Astrocyte of the spinal cord (primary cell): ENCODE measurements at places on chromosomes 16 and 17.
A peak's percentile ranks its signal among the peaks of the same experiment; 100 is the strongest.

- no peak for DNase-seq
These were observed 232.7 kb upstream of the TNRC6C start for GRCh38 chr17:77725846-77726245.

DNA sequence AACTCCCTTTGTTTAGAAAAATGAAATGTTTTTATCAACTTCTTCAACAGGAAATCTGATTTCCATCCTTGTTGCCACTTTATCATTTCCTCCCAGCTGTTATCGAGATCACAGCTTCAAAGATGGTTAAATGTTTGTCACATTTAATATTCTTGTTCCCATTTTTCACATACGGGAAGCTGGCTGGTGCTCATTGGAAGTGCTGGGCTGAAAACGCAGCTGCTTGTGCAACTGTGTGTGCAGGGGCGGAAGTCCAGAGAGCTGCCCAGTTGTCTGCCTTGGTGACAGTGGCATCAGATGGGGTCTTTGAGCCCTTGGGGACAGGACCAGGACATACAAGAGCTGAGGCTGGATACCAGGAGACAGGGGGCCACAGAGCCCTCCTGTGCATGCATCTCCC is 549.2 kb upstream of the CDH11 start:
- DNase-seq = no peak

DNA sequence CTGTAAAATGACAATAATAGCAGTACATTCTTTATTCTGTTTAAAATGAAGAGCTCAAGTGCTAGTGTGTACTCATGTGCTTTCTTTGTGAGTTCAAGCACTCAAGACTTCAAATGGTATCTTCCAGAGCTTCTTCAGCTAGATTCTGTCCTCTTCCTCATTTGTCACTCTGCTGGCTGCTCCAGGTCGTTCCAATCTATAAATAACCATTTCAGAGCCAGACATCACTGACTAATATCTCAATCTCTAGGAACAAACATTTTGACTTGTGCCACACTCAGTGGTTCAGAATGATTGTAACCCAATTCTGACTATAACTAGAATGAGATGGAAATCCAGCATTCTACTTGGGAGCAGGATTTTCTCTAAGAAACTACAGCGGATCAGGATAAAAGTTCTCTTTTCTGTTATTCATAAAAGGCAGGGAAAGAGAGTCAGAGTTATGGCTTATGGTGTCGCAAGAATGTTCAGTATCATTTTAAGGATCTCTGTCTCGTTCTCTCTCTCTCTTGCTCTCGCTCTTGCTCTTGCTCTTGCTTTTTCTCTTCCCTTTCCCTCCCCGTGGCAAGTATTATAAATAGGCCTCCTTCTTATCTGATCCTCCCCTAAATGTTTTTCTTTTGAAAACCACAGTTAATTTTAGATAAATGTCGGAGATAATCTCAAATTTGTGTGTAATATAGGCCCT is 116.3 kb upstream of the MAF start:
- DNase-seq = no peak

GRCh38 chr17:59008737-59009136 is 97.9 kb downstream of the TRIM37 start:
- no peak for DNase-seq

- no peak for DNase-seq
These were observed 188.0 kb downstream of the NTN1 start for GRCh38 chr17:9209347-9209746.

DNA sequence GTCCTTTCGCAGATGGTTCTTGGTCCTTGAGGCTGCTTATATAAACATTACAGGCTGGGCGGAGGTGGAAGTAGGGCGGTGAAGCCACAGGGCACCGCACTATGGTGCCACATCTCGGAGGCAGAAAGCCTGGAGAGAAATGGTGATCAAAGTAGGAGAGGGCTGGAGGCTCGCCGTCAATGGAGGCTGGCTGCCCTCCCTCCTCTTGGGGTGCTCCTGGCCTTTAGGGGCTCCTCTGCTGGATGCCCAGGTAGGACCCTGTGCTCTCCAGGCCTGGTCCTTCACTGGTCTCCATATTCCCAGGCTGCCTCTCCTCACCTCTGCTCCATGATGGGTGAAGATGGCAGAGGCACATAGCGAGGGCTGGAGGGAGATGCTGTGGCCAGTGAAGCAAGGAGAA is 2.1 kb upstream of the TLCD2 start:
- DNase-seq = no peak

DNA sequence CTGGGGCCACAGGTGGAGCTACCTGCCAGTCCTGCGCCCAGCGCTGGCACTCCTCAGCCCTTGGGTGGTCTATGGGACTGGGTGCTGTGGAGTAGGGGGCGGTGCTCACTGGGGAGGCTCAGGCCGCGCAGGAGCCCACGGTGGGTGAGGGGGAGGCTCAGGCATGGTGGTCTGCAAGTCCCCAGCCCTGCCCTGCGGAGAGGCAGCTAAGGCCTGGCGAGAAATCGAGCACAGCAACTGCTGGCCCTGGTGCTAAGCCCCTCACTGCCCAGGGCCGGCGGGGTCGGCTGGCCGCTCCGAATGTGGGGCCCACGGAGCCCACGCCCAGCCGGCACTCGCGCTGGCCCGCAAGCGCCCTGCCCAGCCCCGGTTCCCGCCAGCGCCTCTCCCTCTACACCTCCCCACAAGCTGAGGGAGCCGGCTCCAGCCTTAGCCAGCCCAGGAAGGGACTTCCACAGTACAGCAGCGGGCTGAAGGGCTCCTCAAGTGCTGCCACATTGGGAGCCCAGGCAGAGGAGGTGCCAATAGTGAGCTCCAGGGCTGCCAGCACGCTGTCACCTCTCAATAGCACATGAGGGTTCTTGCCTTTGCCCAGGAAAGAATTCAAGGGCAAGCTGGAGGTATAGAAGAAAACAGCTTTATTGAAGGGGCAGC is 11.0 kb upstream of the EEF2KMT start:
- no peak for DNase-seq

GRCh38 chr17:50177983-50178834 is 12.4 kb downstream of the SGCA start:
- peak; percentile 99 for DNase-seq

DNA sequence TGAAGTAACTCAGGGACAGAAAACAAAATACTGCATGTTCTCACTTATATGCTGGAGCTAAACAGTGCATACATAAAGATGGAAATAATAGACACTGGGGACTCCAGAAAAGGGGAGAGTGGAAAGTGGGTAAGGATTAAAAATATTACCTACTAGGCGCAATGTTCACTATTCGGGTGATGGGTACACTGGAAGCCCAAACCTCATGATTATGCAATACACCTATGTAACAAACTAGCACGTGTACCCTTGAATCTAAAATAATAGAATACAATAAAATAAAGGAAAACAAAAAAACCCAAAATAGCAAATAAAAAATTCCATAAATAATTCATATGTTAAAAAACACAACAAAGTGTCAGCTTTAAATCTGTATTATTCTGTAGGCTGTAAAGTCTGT is 56.9 kb downstream of the MAP2K6 start:
- DNase-seq = no peak

DNA sequence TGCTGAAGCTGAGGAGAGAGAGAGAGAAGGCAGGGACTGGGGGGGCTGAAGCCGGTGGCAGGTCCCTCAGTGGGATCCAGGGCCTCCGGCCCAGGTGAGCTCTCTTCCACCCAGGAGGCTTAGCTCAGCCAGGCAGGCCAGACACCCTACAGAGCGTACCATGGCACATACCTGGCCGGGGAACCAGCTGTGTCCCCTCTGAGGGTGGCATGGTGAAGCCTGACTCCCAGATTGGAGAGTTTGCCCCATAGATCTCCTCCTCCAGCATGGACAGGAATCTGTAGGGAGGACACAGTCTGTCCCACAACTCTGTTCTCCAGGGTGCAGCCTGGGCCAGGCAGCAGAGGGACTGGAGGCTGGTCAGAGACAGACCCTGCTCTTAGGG is 3.0 kb downstream of the KAT2A start:
- DNase-seq = no peak

DNA sequence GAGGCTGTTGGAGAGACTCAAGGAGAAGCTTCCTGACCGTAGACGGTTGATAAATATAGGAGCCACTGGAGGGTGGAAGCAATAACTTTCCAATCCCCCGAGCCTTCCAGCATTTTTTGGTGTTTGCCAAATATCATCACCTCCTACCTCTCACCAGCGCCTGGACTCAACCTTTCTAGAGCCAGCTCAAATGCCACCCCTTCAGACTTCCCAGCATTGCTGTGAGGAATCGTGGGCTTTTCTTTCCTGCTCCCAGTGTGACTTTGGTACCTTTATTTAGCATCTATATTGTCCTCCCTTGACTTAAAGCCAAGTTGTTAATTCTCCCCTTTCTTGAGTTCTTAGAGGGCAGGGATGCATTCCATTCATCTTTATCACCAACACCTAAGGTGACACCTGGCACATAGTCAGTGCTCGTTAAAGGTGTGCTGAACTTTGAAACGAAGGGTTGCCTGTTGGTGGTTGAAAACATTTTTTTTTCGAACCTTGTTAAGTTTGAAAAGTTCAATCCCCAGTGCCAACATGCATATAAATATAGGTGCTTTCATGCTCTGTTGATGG is 35.3 kb upstream of the CCR7 start:
- DNase-seq = no peak

GRCh38 chr16:69311533-69312387 is 610 bp downstream of the VPS4A start:
- DNase-seq = peak; percentile 27

DNA sequence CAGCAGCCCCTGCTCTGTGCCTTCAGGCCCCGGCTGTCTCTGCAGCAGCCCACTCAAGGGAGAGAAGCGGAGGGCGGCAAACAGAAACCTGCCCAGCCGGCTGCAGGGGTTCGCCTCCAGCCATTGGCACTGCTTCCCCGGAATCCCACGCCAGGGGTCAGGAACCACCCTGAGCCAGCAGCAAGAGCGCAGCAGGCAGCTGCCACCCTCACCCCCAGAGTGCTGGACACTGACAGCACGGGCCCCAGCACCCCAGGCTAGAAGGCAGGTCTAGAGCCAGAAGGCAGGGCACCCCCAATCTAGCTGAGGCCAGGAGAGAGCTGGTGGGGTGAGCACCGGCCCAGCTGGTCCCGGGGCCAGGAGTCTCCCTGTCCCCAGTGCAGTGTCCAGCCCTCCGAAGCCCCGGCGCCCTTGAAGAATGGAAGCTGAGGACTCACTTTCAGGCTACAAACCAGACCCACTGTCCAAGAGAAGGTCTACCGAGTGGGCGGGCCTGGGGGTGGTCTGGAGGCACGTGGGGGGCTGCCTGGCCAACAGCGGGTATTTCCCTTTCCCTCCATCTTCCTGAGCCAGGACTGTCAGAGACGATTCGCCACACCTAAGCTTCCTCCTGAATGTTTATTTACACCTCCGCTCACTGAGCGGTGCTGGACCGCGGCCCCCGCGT is 8.4 kb downstream of the UBALD2 start:
- DNase-seq = no peak

- peak; percentile 25 for DNase-seq
These were observed 11.1 kb upstream of the ATP2C2 start for GRCh38 chr16:84357191-84357651.

- DNase-seq = no peak
These were observed 29.3 kb upstream of the CIBAR2 start for GRCh38 chr16:85141491-85142128.

DNA sequence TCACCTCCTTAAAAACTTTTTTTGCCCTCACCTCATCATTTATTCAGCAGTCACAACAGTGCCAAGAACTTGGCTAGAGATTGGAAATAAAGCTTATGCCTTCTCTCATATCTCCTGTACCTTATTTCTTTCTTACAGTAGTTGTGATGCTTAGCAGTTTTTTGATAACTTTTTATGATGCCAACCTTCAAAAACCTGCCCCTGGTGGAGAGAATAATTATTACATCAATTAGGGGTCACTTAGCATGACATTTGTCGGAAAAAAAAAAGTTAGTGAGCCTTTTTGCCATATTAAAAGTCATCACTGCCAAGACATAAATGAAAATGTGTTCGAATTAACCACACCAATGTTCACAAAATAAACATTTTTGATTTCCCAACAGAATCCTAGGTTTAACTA is 296.6 kb downstream of the WWOX start:
- no peak for DNase-seq

DNA sequence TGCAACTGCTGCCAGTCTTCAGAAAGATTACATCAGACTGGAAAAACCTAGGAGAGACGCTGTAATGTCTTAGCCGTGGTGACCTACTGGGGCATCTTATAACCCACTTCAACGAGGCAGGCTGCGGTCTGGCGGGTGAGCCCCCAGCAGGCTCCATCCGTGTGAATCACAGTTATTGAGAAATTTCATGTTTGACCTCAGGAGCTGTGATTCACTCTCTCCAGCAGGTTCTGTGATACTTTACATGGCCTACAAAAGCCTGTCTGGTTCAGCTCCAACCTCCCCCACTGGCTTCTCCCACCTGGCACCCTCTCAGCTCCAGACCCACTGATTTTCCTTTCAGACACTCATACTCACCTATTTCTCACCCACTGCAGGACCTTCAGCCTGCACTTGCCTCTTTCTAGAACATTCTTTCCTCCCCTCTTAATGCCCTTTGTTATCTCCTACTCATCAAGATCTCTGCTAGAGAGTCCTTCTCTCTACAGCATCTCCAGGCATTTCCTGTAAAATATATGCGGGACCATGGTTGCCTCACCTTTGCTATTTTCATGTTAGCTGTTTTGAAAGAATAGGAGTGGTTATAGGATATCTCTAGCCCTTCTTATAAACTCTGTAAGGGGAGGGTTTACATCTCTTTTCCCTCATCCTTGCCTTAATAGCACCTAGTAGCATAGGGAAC is 227.9 kb downstream of the MAF start:
- DNase-seq = peak; percentile 66

DNA sequence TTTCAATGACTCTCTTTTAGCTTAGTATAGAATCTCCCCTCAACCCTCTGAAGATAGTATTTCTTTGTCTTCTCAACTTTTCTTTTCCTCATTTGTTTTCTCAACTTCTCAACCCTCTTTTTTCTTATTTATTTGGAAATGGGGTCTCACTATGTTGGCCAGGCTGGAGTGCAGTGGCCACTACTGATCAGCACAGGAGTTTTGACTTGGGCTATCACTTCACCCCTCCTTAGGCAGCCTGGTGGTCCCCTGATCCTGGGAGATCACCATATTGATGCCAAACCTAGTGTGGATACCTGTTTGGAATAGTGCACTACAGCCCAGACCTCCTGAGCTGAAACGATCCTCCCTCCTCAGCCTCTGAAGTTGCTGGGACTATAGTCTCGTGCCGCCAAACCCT is 79.8 kb downstream of the PITPNC1 start:
- no peak for DNase-seq

- DNase-seq = no peak
These were observed 101.4 kb downstream of the MAP2K4 start for GRCh38 chr17:12122075-12122474.

GRCh38 chr17:55492781-55493341 is 18.4 kb downstream of the SMIM36 start:
- no peak for DNase-seq

DNA sequence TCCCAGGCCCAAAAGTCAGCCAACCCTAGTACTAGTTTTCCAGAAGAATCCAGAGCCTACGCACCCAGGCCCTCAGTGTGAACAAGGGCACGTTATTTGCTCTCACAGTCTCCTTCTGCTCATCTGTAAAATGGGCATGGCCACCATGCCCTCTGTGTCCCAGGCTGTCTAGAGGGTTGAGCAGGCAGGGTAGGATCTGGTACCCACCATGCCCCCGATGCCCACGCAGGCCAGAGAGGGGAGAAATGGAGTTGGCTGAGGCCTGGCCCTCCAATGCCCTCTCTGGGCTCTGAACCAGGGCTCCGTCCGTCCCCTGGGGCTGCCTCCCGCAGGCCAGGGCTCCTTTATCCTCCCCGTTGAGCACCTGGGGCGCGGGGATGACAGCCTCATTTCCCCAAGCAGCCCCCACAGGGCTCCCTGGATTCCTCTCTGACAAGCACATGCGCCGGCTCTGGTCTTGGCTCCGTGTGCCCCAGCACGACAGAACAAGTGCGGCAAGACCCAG is 9.1 kb upstream of the BAHCC1 start:
- DNase-seq = no peak
